Activated CD4-positive, CD25-positive, alpha-beta regulatory T cell treated with anti-CD3 and anti-CD28 coated beads, Interleukin-2, amount 50 U/mL, for 24 hours (primary cell): ENCODE measurements at places on chromosomes 16 and 17.

DNA sequence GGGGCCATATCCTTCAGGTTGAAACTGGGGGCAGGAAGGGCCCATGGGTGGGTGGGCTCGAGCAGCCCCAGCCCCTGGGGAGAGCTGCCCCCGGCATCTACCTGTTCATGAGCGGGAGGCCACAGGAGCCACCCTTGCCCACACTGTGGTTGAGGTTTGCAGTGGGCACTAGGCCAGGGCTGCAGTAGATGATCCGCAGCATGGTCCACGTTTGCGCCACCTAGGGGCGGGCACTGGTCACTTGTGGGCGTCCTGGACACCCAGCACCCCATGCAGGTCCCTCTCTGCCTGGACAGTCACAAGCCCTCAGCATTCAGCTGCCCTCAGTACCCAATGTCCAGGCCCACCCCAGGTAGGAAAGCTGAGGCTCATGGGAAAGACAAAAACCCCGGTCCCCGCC lies 1.8 kb upstream of the JMJD8 start:
- no peak for ATAC-seq

DNA sequence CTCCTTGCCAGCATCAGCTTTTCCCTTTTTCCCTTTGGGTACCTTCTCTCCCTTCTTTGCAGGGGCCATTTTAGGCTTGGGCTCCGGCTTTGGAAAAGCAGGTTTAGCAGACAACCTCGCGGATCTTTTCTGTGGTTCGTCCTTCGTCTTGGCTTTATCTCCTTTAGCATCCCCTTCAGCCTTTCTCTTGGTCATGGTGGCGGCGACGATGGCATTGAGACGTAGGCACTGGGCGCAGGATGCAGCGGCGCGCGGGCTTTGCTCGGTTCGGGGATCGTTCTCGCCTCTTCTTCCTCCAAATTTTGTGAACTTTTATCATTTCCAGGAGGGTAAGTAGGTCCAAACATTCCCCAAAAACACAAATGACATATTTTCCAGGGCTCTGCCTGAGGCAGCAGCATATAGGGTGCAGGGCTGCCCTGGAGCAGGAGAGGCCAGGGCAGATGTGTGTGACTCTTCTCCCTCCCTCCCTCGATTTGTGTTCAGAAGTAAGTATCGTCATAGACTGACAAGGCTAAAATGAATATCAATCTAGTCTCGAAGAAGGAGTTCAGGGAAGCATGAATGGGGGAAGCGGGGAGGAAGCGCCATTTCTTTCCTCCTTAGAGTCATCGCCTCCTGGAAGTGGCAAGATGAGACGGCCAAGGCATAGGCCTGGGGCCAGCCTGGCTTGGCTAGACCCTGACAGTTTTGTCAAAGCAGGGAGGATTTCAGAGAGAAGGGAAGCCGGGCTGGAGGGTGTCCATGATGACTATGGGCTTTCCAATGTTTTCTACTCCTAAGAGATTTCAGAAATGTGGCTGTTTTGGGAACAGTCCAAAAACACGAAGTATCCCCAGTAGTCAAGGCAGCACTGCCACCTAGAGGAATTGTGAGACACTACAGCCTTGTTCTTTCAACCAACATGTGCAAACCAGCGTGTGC lies 13.2 kb downstream of the CHCT1 start:
- ATAC-seq, result peak; percentile 38

DNA sequence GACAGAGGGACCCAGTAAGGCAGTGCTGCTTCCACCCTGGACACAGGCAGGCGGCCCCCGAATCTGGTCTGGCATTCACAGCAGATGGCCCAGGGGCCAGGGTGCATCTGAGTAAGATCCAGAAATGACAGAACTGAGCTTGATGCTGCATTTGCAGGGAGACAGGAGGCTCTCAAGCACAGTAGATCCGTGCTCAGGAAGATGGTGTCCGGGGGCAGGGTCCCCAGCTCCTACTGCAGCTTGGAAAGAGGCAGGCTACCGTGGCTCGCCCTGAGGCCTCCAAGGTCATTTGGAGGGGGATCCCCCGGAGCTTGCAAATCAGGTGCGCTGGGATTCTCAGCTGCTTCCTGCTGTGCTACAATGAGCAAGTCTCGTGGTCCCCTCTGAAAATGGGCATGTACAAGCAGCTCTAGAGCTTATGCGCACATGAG lies 2.2 kb downstream of the C16orf95 start:
- ATAC-seq, result no peak

GRCh38 chr17:29581583-29582253 lies 7.7 kb downstream of the GIT1 start:
- ATAC-seq, result no peak

GRCh38 chr16:4182581-4183236 lies 59.2 kb downstream of the SRL start:
- ATAC-seq, result peak; percentile 1

DNA sequence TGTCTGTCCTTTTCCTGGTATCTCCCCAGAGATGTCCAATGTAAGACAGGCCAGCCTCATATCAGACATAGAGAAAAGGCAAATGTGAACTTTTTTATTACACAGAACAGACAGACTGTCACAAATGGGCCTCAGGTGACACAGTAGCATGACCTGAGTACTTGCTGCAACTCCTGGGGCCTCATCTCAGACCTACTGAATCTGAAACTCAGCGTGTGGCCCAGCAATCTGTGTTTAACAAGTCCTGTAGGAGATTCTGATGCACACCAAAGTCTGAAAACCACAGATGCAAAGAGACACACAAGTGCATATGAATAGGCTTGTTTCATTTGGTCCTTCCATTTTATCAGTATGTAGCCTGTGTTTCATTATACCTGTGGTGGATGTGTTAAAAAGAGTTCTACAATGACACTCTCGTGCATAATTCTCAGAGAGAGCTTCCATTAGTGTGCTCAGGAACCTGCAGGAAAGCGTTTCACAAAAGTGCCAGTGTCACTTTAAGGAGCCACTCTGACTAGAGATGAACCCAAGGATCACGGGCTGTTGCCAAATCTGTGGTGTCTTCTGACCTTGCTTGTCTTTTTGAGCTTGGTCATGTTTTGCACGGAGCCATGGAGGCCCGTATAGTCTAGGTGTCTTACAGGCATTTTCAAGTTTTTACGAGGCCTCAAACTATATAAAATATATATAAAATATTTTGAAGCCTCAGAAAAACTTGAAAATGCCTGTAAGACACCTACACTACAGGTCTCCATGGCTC lies 33.8 kb upstream of the NF1 start:
- ATAC-seq, result no peak

- no peak for ATAC-seq
Observed at GRCh38 chr17:71850812-71851211, 270.0 kb upstream of the SOX9 start.

- ATAC-seq, result no peak
Observed at GRCh38 chr17:73142872-73143381, 21.9 kb upstream of the SSTR2 start.

DNA sequence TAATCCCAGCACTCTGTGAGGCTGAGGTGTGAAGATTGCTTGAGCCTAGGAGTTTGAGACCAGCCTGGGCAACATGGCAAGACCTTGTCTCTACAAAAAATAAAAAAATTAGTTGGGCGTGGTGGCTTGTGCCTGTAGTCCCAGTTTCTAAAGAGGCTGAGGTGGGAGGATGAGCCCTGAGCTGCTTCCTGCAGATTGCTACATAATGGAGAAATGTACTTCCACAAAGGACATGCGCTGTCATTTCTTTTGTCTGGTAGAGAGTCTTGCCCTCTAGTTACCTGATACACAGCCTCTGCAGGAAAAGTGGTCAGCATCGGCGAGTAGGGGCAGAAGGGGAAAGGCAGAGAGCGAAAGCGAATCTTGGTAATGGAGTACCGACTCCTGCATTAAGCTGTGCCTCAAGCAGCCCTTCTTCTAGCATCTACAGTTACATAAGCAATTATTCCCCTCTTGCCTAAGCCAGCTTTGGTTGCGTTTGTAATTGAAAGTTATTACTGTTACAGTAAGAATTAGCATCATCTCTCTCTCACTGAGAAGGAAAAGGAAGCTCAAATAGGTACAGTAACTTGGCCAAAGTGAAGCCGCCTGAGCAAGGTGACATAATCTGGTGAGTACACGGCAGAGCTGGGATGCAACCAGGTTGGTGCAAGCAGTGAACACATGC lies 18.5 kb upstream of the GGA2 start:
- no peak for ATAC-seq

DNA sequence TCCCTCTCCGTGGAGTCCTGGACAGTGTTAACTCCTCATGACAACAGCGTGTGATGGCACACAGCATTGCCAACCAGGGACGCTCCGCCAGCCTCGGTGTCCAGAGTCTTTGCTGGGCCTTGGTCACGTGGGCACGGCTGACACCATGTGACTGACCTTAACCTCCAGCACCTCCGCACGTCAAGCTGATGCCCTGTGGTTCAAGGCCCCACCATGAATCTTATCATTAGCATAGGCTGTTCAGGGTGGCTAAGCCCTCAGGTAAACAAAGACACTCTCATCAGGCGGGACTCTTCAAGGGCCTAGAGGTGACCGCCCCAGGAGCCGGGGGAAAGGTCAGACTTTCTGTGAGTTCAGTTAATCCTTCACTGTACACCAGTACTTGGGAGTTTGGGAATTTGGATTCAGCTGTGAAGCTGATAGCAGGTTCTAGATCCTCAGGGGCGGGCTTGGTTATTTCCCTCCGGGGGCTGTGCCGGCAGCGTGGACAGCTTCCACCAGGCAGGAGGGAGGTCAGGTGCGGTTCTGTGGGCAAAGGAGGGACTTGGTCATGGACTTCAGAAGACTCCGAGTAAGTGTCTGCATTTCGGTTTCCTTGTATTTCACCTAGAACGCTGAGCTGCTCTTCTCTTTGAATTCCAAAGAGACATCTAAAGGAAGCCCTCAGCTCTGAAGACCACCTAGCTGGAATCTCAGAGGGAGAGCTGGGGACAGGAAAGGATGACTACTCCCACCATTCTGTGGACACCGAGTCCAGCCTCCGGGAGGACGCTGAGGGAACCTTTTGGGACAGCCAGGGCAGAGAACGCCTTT lies 195.5 kb upstream of the CIBAR2 start:
- ATAC-seq, result no peak

- ATAC-seq, result no peak
Observed at GRCh38 chr16:59684911-59685310, 950.8 kb upstream of the GOT2 start.

GRCh38 chr16:28495098-28495793 lies 803 bp downstream of the APOBR start:
- no peak for ATAC-seq

GRCh38 chr17:66849851-66850580 lies 15.1 kb downstream of the CACNG5 start:
- ATAC-seq, result no peak

DNA sequence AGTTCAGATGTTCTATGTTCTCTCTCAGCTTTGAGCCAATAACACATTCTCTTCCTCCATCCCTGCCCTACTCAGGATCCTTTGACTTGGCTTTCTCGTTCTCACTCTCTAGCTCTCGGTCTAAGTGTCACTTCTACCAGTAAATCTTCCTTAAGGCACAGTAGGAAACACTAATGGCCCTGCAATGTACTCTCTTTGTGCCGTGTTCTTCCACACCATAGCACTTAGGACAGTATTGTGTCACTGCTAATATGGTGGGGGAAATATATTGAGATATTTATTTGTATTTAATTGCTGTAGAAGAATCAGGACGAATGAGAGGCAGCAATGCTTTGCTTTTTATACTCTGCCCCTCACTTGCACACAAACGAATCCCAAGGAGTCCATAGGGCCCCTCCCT lies 493.1 kb downstream of the SHISA9 start:
- no peak for ATAC-seq

DNA sequence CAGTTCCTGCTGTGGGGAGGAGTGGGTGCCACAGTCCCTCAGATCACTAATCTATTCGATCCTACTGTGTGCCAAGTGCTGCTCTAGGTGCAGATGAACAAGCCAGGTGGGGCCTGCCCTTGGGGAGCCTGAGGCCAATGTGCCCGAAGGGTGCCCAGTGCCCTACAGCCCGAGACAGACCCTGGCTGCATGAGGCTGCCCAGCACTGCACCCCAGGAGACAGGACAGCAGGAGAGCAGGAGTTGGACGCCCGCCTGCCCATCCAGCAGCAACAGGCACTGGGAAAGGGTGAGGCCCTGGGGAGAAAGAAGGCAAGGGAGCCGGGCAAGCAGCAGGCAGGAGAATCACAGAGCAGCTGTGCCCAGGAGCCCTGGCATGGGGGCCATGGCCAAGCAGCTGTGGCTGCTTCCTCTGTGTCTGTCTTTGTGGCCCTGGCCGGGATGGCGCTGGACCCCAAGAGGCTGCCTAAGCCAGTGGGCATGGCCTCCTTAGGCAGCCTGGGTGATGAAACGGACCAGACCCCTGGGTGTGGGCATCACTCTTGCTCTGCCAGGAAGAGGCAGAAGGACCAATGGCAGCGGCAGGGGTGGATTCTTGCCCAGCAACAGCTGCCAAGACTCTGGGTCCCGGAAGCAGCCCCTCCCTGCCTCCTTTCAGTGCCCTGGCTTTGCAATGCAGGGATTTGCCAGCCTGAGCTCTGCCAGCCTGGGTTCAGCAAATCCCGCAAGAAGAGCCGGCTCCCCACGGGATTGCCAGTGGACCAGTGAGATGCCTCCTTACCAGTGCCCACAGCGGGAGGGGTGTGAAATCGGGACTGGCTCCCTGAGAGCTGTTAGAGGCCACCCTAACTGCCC lies 179.6 kb upstream of the TNRC6C start:
- ATAC-seq, result no peak

GRCh38 chr17:64131606-64132270 lies 1.8 kb upstream of the ERN1 start:
- no peak for ATAC-seq

DNA sequence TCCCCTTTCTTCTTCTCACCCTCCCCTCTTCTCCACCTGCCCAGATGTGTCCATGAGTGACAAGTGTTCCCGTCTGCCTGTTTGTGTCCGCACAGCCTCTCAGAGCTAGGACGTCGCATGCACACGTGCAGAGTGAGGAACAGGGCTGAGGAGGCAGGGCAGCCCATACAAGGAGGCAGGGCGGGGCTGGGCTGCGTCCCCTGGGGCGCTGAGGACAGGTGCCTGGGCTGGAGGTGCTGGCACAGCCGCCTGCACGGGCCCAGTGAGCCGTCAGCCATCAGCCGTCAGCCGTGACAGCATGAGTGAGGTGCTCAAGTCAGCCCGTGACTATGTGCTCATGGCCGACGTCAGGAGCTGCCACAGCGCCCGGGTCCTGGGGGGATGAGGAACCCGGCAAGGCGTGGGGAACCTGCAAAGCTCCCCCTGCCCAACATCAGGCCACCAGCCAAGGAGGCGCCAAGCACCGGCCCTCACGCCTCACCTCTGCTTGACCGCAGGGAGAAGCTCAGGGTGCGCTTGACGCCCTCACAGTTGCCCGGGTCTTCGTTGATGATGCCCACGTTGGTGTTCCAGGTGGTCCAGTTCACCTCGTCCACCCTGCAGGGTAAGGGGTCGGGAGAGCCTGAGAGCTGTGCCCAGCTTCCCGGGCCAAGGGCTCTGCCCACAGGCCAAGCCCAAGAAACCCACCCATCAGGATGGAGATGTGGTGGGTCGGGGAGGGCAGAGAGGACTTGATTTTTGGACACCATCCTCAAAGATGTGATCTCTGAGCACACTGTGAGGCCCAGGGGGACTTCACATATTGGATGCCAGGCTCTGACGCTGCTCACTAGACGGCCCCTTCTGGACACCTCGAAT lies 13.7 kb upstream of the TRPV3 start:
- no peak for ATAC-seq

GRCh38 chr17:67180275-67180674 lies 64.7 kb downstream of the HELZ start:
- no peak for ATAC-seq
